ENCODE measurements at places on chromosomes 1 and 21. TPM values are rescaled to one million over a fixed set of nuclear protein-coding genes. Genes with fewer than 3 reads are reported as not detected.

The KRTAP12-2 gene
- total RNA-seq = not detected

The FAM72B gene
- total RNA-seq = 1.3 TPM

The APCS gene
- total RNA-seq = not detected

The LEFTY1 gene
- total RNA-seq = not detected

The EXTL1 gene
- 23.1 TPM for total RNA-seq

The CD2 gene
- not detected for total RNA-seq

The KIFAP3 gene
- total RNA-seq = 24.3 TPM

The HCN3 gene
- total RNA-seq = 1.5 TPM

The FAAH gene
- total RNA-seq = 0.42 TPM

The TMEM52 gene
- 0.21 TPM for total RNA-seq

The EIF4G3 gene
- 76.3 TPM for total RNA-seq

The B3GALT5 gene
- total RNA-seq = 0.69 TPM

The EFNA1 gene
- not detected for total RNA-seq

GRCh38 chr1:31924839-31925238 is 13.3 kb downstream of the PTP4A2 start:
- no peak for DNase-seq

GRCh38 chr1:22408230-22408629 is 43.4 kb upstream of the ZBTB40 start:
- no peak for DNase-seq

DNA sequence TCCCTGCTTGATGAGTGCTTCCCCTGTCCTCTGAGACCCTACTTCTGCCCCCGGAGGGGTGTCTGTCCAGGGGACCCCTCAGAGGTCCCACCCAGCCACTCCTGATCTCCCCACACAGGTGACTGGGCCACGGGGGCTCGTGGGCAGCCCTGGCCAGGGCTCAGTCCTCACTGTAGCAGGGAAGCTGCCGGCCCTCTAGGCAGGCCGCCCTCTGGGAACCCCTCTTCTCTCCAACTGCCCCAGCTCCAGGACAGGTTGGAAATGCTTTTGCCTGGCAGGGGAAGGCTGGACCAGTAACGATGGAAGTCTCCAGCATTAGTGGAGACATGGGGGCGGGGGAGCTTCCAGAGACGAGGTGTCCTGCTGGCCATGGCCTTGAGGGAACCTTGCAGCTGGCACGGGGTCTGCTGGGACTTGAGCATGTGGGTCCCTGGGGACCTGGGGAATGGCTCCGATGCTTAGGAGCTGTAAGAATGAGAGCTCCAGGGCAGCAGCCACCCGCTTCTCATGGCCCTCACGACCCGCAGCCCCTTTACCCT is 3.1 kb upstream of the FNDC10 start:
- no peak for DNase-seq

DNA sequence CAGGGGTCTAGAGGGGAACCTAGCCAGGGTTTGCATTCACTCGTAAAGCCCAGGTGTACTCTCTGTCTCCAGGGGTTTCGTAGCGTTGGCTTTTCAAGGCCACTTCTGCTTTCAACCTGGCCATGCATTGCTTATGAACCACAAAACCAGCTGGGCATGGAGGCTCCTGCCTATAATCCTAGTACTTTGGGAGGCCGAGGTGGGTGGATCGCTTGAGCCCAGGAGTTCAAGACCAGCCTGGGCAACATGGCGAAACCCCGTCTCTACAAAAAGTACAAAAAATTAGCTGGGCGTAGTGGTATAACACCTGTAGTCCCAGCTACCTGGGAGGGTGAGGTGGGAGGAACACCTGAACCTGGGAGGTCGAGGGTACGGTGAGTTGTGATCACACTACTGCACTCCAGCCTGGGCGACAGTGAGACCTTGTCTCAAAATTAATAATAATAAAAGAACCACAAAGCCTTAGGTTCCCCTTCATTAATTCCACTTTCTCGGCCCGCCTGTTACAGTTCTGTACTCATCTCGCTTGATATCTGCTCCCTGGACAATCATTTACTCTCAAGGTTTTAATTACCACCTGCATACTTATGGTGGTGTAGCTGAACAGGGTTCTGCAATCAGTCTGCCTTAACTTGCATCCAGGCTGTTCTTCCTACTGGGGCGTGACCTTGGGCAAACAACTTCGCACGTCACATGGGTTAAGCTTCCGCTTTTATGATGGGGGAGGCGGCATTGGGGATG is 6.1 kb downstream of the SLC16A4 start:
- DNase-seq = no peak

GRCh38 chr1:236058141-236058934 is 6.6 kb downstream of the NID1 start:
- DNase-seq = peak; percentile 63

GRCh38 chr1:174974711-174975119 is 25.0 kb upstream of the CACYBP start:
- DNase-seq = no peak

- no peak for DNase-seq
These were observed 30.0 kb downstream of the C2CD2 start for GRCh38 chr21:41923631-41924367.

DNA sequence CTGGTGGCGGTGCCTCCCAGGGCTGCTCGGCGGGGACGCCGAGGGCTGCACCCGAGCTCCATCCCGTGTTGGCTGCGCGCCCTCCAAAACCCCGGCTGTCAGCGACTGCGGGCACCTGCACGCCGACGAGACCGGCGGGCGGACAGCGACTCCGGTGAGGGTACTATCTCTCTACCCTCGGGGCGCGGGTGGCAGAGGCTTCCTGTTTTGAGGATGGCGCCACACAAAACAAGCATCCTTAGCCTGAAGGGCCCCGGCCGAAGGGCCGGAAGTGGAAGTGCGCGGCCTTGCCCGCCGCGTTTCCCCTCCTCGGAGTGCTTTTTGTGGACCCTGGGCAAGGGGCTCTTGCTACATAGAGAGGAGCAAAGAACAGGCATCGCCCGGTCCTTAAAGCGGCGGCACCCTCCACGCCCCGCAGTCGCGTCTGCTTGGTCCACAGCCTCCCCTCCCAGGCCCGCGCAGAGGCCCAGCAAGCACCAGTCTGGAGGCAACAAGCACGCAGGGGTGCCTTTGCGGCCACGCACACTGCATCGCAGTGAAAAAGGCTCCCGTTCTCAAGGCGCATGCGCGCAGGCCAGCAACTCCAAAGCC is 561 bp upstream of the COQ8A start:
- peak; percentile 24 for DNase-seq

- DNase-seq = no peak
These were observed 25.2 kb upstream of the EPS8L3 start for GRCh38 chr1:109788695-109789521.

DNA sequence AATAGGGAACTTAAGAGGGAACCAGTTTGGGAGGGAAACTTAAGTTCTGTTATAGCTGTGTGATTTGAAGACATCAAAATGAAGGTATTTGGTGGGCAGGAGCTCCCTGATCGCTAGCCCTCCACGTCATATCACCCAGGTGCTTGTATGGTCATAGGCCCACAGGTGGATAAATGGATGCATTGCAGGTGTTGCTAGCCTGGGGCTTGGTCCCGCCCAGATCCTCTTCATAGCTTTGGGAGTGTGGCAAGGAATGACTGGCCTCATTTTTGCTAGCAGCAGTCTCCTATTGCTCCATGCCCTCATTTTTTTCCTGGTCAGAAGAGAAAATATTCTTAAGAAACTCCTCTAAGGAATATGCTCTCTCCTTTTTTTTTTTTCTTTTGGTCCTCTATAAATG is 11.3 kb downstream of the GNPAT start:
- no peak for DNase-seq

GRCh38 chr1:156119503-156120209 is 5.1 kb downstream of the LMNA start:
- no peak for DNase-seq

- no peak for DNase-seq
These were observed 7.4 kb upstream of the AGMAT start for GRCh38 chr1:15592285-15592684.

DNA sequence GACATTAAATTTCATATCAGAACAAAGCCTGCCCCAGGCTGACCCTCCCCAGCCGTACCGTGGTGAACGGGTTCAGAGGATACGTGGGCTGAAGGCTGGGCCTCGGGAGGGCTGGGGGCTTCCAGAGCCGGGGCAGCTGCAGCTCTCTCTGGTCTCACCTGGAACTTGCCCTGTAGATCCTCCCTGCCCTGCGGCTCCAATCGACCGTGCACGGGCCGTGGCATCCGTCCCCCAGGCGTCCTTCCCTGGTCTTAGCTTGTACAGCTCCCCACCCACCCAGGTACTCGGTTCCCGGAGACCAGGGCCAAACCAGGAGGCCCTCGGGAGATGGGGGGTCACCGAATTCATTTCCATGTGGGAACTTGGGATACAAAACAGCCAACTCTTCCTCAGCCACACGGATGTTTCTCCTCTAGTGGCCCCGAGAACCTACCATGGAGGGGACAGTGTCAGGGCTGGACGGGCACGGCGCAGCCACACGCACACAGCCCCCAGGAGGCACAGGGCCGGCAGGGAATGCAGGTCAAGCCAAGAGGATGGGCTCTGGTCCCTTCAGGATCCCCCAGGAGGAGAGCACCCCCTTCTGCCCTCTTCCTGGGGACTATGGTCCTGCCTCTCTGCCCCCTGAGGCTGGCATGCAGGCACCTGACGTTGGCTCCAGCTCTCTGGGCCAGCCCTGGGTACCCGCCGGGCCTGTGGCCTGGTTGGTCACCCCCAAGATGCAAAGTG is 3.1 kb downstream of the B3GALT6 start:
- DNase-seq = no peak

- no peak for DNase-seq
These were observed 79.9 kb downstream of the PTPN14 start for GRCh38 chr1:214471458-214471857.

GRCh38 chr1:15722836-15723532 is 13.1 kb upstream of the SLC25A34 start:
- no peak for DNase-seq

- no peak for DNase-seq
These were observed 114.5 kb upstream of the TMPRSS15 start for GRCh38 chr21:18518054-18518481.
